Airway epithelial cell (primary cell): ENCODE measurements at places on chromosomes 4 and X. TPM values are rescaled to one million over a fixed set of nuclear protein-coding genes. Genes with fewer than 3 reads are reported as not detected.

INTS12 gene
- total RNA-seq = 18.6 and 21.7 TPM in 2 replicates

BCOR gene
- 9.8 and 19.6 TPM in 2 replicates for total RNA-seq

ZNF157 gene
- total RNA-seq = 0.14 TPM in 2 replicates

IBSP gene
- not detected in 2 replicates for total RNA-seq

FGF13 gene
- total RNA-seq = not detected in 2 replicates

ADGRA3 gene
- total RNA-seq = 29.4 and 29.5 TPM in 2 replicates

UGT2B15 gene
- total RNA-seq = 1.2 TPM in 1 of 2 replicates, not detected in the other

SSX2B gene
- not detected in 2 replicates for total RNA-seq
